ENCODE measurements at places on chromosomes 7 and 10.

DNA sequence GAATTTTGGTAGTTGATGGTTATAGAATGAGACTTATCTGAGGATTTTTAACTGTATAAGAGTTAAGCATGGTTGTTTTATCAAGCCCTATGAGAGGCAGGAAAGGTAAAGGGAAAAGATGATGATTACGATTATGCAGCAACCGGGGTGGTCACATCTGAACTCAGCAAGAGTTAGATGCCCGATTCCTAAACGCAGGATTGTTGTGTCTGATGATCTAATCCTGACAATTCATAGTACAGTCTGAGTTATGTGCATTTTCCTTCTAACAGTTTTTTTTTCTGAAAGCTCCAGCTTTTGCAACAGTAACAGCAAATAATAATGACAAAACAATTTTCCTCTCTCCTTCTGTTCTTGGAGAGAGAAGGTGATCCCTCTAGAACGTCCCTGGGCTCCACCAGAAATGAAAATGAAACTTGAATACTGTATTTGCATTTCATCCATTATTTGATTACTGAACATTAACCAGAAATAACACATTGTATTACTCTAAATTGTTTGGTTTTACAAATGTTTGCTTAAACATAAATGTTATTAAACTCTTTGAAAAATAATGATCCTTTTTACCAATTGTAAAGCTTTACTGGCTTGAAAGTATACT is 176.5 kb upstream of the CCDC6 start:
- DNase-seq = no peak

GRCh38 chr10:71970331-71970730 is 6.1 kb downstream of the CHST3 start:
- peak; percentile 60 for DNase-seq

DNA sequence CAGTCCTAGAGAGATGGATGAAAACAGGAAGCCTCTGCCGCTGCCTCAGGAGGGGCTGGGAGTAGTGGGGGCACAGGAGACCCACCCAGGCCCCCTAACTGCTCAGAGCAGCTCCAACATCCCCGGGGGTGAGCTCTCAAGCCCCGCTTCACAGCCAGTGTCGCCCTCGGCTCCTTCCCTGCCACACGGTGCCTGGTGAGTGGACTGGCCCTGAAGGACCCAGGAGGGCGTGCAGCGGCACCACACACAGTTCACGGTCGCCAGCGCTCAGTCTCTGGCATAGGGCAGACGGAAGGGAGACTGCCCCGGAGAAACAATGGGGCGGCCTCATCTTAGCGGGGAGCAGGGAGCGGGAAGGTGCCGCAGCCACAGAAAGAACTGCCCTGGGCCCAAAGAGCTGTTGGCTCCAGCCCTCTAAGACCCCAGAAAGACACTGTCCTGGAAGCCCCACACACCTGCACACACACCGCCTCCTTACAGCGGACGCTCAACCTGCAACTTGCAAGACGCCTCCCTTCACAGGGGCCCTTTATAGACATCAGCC is 1.2 kb downstream of the CLDN15 start:
- DNase-seq = no peak

DNA sequence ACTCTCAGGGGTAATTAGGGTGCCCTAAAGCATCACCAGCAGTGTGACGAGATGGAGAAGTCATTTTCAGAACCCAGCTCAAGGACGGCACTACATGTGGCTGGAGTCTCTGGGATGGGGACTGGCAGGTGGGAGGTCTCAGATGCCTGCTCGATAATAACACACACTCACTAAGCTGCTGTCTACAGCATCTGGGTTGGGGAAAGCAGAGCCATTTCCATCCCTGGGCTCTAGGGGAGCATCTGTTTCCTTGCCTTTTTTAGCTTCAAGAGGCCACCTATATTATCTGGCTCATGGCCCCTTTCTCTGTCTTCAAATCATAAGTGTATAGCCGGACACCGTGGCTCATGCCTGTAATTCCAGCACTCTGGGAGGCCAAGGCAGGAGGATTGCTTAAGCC is 79.6 kb downstream of the SH3PXD2A start:
- DNase-seq = no peak

DNA sequence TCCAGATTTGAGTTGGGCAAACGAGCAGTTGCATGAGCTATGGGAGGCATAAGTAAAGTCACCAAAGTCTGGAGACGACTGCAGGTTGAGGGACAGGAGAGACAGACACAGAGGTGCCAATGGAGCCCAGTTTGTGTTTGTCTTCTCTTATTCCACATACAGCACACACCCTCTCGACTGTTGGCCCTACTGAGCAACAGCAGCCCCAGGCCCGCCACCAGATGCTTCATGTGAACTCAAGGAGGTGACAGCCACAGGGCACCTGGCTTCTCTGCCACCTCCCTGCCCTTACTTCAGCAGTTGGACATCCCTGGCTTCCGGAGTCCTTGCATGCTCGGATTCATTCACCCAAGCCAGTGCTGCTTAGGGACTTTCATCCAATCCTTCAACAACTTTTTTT is 6.5 kb upstream of the ATOH7 start:
- DNase-seq = no peak

Measured in femur (tissue), 1 donor.